SK-N-SH (cell line): ENCODE measurements at places on chromosomes 5 and 9. TPM values are rescaled to one million over a fixed set of nuclear protein-coding genes. Genes with fewer than 3 reads are reported as not detected.
A peak's percentile ranks its signal among the peaks of the same experiment; 100 is the strongest.

ADGRD2 gene
- polyA plus RNA-seq, result 0.05 and 0.10 TPM in 2 replicates

GRM6 gene
- not detected in 2 replicates for polyA plus RNA-seq

DNA sequence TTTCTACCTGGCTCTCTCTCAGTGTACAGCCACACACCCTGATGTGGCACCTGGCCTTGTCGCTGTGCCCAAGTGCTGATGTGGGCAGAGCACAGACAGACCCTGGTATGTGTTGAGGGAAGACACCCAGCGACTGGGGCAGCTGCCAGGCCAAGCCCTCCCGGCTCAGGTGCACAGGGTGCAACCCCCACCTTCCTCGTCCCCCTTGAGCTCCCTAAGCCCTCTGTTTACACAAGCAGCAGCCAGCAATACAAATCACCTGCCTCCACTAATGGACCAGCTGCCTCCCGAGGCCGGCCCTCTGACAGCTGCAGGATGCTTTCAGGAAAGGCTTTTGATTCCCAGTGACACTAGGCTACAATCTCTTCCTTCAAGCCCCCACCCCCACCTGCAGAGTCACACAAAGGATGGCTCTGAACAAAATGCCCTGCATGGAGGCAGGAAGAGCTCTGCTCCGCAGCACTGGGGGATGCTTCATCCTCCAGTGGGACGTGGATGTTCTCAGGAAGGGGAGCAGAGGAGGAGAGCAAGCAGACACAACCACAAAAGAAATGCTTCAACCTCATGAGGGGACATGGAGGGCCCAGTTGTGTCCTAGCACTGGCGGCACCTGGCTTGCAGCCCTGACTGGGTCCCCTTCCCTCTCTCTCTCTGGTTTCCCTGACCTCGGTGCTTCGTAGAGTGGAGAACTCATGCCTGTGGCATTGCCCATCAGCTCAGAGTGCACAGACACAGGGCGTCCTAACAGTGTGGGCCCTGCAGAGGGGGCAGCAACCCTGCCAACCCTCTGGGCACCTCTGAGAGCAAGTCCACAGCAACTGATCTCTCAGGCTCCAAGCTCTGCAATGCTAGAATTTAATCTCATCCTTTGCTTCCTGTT, 140.8 kb downstream of the BARX1 start:
- DNase-seq, result peak; percentile 38

DNA sequence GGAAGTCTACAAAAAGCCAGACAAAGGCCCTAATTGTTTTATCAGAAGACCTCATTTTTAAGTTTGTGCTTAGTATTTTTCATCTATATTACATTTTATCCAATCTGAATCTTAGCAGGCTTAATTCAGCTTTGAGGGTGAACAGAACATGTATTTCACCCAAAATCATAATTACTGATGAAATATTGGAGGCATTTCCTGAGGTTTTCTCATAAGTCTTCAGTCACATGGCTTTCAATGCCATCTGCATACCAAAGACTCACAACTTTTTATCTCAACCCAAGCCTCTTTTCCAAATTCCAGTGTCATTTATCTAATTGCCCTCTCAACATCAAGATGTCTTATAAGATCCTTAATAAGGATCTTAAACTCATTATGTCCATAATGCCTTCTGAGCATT, 150.8 kb downstream of the TTC39B start:
- no peak for DNase-seq

GRCh38 chr9:86500667-86501435, 146.6 kb upstream of the TUT7 start:
- no peak for DNase-seq

DNA sequence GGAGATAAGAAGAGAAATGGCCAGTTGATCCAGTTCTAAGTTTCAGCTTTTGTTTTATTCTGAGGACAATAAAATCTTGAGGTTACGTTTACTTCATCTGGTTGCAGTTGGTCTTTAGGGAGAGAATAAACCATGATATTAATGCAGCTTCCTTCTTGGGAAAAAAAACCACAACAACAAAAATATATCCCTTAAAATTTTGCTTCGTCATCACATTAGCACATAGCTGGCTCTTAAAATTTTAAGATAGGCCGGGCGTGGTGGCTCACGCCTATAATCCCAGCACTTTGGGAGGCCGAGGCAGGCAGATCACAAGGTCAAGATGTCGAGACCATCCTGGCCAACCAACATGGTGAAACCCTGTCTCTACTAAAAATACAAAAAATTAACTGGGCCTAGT, 86.4 kb downstream of the EQTN start:
- no peak for DNase-seq

- DNase-seq, result no peak
Observed at GRCh38 chr5:104019956-104020355, 457.4 kb upstream of the NUDT12 start.

FRMPD1 gene
- polyA plus RNA-seq, result not detected in 2 replicates

DNA sequence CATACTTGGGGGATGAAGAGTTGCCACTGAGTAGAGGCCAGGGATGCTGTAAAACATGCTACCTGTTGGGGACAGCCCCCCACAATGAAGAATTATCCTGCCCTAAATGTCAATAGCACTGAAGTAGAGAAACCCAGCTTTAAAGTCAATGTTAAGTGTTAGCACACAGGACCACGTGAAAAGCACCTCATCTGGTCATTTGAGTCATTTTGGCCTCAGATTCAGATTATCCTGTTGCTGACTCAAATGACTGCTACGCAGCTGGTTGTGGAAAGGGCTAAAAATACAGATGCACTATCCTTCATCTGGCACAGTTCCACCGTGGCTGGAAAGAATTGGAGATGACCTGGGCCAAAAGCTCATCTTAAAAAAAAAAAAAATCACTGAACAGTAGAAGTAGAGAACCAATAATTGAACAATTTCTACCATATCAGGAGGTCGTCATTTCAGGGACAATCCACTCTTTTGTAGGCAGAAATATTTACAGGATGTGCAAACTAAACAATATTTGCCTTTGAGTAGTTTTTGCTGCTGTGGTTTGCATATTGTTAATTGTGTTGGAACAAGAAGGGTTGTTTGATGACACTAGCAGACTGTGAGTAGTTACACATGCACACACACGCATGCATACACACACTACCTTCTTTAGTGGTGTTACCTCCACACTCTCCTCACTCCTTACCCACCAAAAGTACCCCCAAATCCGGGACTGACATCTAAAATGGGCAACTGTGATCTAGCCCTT, 195.3 kb upstream of the KLF9 start:
- DNase-seq, result no peak

ZNF366 gene
- not detected in 2 replicates for polyA plus RNA-seq

FBP1 gene
- polyA plus RNA-seq, result 0.19 TPM in 1 of 2 replicates, not detected in the other

DNA sequence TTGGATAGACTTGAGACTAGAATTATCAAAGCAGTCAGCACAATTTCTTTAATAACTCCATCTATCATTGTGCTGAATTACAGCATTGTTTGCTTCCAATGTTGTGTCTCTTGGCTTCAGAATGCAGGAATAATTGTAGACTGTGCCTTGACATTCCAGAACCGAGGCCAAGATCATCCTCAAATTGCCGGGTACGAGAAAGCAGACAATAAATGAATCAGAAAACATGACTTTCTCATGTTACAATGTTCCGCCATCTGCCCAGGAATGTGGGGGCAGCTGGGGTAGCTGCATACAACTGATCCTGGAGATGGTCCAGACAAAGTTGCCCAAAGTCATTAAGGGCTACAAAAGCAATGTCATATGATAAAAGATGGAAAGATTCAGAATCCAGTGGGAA, 206.2 kb upstream of the SGCD start:
- no peak for DNase-seq

LAMC3 gene
- 0.06 and 0.07 TPM in 2 replicates for polyA plus RNA-seq

NIM1K gene
- 0.16 and 0.23 TPM in 2 replicates for polyA plus RNA-seq

TNFSF15 gene
- 0.64 and 0.86 TPM in 2 replicates for polyA plus RNA-seq

- DNase-seq, result no peak
Observed at GRCh38 chr5:172533399-172534228, 79.3 kb upstream of the SH3PXD2B start.
